ENCODE measurements at places on chromosomes 12 and 14.

DNA sequence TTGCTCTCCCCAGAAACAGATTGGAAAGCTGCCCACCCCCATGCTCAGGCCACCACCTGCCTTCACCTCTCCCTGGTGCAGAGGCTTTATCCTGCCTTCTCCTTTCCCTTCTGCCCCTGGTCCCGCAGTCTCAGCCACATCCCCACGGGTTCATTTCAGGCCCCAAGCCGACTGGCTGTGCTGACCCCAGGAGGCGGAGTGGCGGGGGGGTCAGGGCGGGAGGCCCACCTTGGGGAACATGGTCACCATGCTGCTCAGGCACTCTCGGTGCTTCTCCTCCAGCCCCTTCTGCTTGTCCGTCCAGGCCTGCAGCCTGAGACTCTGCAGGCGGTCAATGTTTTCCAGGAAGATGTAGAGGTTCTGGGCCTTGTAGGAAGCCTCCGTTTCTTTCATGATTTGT is 6.9 kb downstream of the FAM186B start:
- DNase-seq, result no peak

DNA sequence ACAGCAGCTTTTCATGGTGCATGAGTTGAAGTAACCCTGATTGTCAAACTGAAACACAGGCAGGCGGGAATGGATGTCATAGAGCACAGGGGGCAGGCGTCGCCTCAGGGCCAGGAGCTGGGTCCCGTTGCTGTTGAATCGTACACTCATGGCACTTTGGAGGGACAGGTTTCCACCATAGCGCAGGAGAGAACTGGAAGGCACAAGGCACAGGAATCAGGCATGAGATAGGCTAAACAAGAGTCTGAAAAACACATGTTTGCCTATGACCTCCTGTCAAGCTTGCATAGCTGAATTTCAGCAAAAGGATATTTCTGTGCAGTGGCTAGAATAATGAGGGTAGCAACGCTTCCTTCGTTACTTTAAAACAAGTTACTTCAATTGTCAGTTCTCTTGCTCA is 61.2 kb downstream of the DCAF5 start:
- DNase-seq, result no peak

DNA sequence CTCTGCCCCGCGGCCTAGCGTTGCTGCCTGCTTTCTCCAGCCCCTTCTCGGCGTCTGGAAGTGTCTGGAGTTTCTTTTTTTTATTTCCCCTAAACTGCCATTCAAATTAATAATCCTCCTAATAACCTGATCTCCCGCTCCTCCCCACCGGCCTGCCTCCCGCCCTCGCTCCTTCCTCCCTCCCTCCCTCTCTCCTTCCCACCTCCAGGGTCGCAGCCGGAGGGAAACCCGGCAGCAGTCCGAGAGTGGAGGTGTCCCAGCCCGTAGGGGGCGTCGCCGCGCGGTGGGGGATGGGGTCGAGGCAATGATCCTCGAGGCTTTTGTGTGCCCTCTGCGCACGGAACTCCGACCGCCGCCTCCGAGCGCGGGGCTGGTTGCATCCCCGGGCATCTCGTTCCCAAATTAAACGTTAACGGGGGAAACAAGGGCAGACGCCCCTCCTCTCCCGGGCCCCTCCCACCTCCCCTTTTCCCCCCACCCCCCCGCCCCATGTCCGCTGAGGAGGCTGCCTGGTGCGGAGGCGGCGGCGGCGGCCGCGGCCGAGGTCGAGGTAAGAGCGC is 1.0 kb upstream of the SOCS2 start:
- DNase-seq, result peak; percentile 58

- peak; percentile 90 for DNase-seq
Observed at GRCh38 chr14:58899317-58899713, 261.6 kb downstream of the DACT1 start.

- peak; percentile 80 for DNase-seq
Observed at GRCh38 chr14:22485178-22485577, 103.8 kb downstream of the DAD1 start.

DNA sequence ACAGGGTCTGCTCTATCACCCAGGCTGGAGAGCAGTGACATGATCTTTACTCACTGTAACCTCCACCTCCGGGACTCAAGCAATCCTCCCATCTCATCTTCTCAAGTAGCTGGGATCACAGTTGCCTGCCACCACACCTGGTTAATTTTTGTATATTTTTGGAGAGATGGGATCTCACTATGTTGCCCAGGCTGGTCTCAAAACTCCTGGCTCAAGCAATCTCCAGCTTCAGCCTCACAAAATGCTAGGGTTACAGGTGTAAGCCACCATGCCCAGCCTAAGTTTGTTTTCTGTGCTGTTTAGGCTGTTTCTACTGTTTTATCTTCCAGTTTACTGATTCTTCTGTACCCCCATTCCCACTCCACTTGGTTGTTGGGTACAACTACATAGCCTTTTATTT is 66.3 kb downstream of the INSM2 start:
- no peak for DNase-seq

DNA sequence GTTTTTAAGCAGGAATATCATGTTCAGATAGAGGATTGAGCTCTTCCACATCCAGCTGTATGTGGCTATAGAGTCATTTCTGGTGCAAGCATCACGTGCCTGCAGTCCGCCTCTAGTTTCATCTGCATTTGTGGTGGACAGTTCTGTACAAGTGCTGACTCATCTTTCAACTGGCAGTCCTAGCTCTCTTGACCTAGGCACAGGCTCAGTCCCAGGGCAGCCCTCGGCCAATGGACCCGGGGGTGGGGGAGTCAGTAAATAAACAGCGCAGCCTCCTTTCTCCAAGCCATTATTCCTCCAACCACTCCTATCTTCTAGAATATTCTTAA is 41.8 kb upstream of the FRMD6 start:
- peak; percentile 56 for DNase-seq

GRCh38 chr14:21825149-21825743 is 151.6 kb upstream of the OR4E1 start:
- no peak for DNase-seq

- DNase-seq, result no peak
Observed at GRCh38 chr12:109033239-109034196, 12.7 kb upstream of the SVOP start.

GRCh38 chr12:108582978-108583770 is 14.7 kb downstream of the TMEM119 start:
- DNase-seq, result no peak

DNA sequence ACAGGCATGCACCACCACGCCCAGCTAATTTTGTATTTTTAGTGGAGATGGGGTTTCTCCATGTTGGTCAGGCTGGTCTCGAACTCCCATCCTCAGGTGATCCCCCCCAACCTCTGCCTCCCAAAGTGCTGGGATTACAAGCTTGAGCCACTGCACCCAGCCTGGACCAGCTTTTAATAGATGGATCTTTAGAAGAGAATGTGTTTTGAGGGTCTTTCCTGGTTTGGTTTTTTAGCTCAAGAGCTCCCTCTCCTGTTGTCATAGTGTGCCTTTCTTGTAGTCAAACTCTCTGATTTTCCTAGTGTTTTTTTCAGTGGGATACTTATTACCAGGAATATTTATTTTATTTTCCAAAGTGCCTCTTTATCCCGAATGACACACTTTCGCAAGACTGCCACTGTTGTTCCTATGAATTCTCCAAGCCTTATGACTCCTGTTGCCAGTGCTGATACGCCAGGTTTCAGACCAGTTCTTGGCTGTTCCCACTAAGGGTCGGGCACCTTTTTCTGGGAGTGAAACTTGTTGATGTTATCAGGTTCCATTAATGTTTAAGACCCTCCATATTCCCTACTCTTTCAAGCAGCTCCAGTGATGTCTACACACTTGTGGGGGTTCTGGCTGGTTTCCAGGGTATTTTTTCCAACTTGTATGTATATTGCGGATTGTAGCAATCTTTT is 31.5 kb upstream of the LIMA1 start:
- DNase-seq, result peak; percentile 72

DNA sequence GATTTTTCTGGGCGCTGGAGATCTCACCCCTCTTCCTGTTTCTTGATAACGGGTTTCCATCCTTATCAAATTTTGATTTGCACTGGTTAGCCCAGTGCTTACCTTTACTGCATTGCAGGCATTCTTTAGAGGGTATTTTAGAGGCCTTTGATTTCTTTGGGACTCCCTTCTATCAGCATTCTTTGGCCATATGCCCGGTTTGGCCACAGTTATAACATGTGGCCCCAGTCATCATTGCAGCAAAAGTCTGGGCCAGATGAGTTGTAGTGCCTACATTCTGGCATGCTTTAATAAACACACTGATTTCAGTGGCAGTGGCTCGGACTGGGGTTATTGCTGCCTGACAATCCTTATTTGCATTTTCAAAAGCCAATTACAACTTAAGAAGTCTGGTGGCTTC is 82.3 kb downstream of the KCNMB4 start:
- DNase-seq, result no peak

DNA sequence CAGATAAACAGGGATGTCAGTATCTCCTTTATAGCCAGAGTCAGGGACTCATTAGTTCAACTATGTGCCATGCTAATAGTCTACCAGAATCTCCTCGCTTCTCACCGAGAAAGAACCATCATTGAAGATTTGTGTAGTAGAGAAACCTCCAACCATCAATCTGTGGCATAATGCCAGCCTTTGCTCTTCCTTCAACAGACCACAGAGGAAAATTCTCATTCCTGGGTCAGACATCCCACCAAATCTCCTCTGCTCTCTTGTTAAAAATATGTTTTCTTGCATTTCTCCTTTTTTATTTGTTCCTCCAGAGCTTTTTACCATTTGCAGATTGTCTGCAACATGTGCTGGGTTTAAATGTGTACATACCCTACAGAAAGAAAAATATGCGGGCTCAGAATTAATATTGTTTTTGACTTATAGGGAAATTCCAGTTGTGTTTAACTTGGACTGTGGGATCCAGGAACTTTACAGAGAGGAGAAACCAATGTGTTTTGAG is 64.9 kb downstream of the LLPH start:
- peak; percentile 94 for DNase-seq

DNA sequence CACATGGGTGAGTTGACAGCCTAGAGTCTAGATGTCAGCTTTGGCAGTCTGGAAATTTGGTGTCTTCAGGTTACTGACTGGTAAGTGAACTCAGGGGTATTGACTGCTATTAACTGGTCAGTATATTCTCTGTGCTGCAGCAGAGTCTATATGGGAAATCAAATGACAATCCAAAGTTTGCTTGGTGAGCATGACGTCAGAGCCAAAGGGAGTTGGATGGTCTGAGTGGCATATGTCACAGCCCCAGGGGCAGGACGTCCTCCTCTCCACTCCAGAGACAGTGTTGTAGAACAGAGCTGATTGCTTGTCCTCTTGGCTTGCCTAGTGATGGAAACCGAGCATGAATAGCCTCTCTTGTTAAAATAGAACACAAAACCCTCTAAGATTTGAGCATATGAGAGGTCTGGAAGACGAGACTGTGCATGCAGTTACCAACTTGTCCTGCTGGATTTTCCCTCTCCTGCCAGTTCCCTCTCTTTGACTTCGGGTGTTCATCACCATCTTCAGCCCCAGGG is 3.3 kb upstream of the TBC1D30 start:
- DNase-seq, result no peak

- DNase-seq, result no peak
Observed at GRCh38 chr14:39319381-39319780, 85.7 kb downstream of the MIA2 start.

GRCh38 chr12:65977384-65977783 is 153.1 kb downstream of the HMGA2 start:
- DNase-seq, result no peak

DNA sequence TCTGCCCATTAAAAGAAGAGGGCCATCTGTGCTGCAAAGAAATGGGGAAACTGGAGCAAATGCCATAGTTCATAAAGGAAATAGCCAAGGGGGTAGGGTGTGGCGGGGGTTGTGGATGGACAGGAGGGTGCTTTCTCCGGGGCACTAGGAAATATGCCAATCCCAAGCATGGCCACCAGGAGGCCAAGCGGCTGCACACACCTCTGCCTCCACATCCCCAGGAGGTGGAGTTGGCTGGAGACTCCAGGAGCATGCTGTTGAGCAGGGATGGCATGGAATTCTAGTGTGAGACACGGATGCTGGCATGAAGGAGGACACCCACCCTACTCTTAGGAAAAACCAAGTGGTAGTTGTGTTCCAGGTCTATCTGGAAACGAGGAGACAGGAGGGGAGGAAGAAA is 25.2 kb downstream of the NID2 start:
- peak; percentile 51 for DNase-seq

DNA sequence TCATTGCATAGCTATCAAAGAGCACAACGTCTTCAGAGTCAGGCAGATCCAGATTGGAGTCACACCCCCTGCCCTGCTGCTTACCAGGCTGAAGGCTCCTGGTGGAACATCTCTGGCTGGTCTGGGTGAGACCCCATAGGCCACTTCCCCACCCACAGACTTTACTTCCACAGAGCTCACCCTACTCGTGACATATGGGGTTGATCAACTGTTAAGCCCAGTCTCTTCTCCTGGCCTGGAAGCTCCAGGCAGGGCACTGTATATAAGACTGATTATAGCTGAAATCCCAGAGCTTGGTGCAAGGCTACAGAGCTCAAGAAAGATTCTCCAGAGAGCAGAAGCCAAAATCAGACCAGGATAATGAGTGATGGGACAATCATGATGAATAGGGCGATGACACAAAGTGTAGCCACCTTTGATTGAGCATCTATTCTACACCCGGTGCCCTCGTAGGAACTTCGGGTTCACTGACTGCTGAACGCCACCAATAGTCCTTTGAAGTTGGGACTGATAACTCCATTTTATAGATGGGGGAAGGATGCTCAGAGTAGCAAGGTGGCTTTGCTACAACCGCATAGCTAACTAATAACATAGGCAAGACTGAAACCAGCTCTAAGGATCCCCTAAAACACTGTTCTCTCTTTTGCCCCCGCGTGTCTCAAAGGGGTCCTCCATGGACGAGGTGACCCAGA is 287.8 kb downstream of the BCL11B start:
- DNase-seq, result no peak

GRCh38 chr12:77722536-77722935 is 108.2 kb upstream of the NAV3 start:
- DNase-seq, result no peak

DNA sequence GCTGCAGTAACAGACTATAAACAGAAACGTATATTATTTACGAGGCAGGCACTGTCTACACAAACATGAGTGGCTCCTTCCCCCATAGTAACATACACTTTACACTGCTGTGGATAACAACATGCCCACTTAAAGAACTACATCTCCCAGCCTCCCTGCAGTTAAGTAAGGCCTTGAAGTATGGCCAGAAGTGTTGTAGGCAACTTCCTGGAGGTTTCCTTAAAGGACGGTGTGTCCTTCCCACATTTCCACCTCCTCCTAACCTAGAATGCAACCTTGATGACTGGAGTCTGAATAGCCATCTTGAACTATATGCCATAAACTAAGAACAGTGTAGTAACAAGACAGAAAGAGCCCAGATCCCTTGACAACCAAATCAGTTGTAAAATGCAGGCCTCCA is 20.3 kb downstream of the MED13L start:
- no peak for DNase-seq

DNA sequence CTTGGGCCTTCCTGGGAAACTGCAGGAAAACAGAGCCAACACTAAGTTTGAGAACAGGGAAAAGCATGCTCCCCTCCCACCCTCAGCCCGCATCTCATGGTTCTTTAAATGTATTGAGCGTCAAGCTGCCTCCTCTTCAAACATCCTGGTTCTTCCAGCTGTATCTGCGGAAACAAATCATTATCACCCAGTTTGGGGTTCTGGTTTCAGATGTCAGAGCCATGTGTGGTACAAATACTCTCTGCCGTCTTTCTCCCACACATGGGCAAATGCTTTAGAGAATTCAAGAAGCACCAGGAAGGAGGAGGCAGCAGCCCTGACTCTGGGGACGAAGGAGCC is 29.1 kb downstream of the JDP2 start:
- DNase-seq, result no peak

All from fibroblast of skin of scalp (primary cell).